ENCODE measurements at places on chromosomes 16 and 17.

DNA sequence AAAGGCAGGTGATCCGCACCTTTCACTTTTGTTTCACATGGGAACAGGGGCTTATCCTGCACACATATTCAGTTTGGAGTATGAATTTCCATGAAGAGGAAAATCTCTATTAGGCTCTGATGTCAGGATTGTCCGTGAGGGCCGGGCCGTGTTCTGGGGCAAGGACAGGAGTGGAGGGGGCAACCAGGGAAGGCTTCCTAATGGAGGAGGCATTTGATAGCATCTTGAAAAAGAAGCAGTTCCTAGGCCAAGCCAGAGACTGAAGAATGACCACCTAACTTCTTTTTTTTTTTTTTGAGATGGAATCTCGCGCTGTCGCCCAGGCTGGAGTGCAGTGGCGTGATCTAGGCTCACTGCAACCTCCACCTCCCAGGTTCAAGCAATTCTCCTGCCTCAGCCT is 174.2 kb downstream of the SEC14L1 start:
- DNase-seq: no peak

DNA sequence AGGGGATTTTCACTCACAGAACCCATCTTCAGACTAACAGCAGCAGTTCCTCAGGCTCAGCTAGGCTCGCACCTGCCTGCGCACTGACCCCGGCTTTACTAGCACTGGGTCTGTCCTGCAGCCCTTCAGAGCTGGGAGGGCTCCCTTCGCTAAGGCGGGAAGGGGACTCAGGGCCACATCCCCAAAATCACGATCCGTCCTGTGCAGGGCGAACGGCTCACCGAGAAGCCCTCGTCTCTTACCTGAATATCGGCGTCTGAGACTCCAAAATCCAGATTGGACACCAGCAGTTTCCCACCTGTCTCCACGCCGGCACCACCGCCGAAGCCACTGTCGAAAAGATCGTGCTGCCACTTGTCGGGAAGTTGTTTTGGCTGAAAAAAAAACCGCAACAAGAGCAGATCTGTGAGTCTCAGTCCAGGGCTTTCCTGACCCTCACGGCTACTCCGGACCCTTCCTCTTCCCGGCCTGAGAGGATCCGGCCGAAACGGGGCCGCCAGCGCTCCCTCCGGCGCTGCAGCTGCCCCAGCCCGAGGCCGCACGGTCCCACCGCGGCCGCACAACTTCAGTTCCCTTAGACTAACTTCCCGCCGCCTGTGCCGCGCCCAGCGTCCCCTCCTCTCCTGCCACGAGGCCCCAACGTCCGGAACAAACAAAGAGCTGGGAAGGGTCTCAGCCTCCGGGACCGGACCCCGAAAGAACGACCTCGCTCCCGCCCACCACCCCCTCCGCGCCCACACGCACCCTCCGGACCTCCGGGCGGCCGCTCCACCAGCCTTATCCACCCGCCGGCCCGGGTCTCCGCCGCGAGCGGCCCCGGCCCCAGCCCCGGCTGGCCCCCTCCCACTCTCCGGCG is 711 bp downstream of the ALYREF start:
- DNase-seq: peak; percentile 10

- DNase-seq: no peak
Measured at GRCh38 chr17:38969281-38969680, 2.1 kb upstream of the FBXO47 start.

DNA sequence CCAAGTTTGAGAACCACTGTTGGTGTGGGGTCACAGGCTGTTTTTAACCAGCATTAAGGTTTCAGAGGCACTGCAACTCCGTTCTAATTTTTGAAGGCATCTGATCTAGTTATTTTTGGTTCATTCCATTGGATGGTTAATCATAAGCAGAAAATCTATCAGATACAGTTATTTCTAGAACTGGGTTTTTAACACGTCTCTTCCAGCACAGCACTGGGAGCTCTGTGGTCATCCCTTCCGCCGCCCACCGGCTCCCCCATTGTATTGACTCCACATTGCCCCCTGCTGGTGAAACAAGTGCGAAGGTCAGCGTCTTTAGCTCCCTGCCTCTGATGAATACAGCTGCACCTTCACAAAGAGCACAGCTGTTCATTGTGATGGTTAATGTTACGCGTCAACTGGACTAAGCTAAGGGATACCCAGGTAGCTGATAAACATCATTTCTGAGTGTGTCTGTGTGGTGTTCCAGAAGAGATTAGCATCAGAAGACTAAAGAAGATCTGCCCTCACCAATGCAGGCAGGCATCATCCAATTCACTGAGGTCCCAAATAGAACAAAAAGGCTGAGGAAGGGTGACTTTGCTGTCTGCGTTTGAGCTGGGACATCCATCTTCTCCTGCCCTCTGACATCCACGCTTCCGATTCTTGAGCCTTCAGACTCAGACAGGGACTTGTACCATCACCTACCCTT is 8.5 kb downstream of the CCL18 start:
- DNase-seq: peak; percentile 29

GRCh38 chr17:41406205-41406604 is 8.8 kb upstream of the KRT31 start:
- DNase-seq: no peak

DNA sequence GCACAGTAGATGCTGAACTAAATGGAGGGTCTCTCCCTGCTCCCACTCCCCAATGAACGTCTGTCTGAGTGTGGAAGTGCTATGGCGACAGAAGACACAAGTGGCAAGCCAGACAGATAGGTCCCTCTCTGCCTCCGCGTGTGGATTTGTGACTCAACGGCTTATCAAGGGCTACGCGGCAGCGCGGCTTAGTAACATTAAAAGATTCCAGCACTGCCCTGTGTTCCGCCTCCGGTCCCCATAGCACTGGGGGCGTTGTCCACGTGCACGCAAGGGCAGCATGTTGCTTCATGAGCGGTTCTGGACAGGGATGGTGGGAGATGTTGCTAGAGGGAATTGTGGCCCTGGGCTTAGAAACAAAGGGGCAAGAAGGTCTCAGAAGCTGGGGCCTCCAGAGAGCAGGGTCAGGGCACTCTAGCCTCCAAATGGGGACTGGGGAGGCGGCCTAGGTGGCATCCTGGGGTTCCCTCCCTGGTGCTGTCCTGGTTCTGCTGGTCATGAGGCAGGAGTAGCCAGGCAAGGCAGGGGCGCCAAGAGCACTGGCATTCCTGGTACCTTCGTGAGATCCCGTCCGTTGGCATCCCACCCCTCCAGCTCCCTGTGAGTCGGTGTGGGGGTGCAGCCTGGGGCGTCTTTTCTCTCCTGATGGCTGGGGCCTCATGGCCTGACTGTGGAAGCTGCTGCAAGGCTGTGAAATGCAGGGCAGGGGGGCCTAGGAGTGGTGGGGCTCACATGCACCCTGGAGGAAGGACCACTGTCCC is 9.1 kb downstream of the CRHR1 start:
- no peak for DNase-seq

DNA sequence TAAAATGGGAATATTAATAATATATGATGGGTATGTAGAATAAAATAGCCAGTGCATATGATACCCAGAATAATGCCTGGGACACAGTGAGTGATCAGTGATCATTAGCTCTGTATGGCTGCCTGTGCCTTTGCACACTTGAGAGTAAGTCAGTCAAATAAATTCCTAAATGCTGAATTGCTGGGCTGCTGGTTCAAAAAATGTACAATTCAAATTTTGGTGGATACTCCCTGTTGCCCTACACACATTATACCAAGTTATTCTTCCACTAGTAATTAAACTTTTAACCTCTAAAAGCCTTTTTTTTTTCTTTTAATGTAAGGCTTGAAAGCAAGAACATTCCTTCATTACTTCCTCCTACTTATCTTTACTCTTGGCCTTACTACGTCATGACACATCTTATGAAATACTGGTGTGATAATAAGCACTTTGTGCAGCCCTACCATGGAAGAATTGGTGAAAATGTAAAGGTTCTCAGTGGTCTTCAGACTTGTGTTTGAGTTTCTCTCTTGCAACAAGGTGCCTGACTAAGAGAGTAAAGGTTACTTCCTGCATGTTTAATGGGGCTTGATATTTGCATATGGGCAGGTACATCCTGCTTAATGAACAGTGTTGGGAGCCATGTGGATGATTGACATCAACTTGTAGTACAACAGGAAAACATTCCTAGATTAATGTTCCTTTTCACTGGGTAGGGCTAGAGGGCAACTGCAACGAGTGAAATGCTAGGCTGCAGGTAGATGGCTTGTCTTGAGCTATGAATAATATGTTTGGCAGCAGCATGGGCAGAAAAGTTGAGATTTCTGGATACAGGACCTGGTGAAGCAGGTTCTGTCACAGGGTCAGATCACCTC is 84.3 kb downstream of the PRKCA start:
- DNase-seq: no peak

GRCh38 chr16:89574681-89575246 is 794 bp upstream of the CPNE7 start:
- peak; percentile 93 for DNase-seq

DNA sequence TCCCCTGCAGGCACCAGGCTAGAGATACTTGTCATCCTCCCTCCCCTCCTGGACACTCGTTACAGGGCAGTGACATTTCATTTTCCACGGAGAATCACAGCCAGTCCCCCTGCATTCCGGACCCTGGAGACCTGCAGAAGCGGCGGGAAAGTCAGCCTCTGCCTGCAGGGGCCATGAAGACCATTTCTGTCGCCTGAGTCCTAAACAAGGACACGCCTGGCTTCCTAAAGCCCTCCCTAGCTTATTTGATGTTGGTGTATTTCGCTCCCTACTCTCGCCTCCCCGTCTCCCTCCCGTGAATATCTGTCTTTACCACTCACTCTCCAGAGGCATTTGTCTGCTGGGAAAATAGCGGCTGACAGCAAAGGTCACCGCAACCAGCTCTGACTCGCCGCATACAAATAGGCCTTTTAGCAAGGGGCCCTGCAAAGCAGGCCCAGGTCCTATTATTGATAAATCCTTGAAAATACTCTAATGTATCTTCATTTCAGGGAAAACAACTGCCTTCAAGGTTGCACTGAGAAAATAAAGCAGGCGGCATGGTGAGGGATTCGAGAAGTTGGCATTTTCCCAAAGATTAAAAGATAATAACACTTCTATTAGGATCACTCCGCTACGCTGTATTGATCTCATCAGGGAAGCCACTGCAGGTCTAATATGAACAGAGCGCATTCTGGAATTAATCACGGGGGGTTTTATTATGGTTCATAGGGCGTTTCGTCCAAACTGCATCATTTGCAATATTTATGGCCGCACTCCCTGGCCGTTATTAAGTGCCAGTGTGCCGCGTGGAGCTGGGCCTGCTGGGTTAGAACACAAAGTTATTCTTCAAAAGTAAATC is 447.1 kb upstream of the CDH5 start:
- DNase-seq: no peak

DNA sequence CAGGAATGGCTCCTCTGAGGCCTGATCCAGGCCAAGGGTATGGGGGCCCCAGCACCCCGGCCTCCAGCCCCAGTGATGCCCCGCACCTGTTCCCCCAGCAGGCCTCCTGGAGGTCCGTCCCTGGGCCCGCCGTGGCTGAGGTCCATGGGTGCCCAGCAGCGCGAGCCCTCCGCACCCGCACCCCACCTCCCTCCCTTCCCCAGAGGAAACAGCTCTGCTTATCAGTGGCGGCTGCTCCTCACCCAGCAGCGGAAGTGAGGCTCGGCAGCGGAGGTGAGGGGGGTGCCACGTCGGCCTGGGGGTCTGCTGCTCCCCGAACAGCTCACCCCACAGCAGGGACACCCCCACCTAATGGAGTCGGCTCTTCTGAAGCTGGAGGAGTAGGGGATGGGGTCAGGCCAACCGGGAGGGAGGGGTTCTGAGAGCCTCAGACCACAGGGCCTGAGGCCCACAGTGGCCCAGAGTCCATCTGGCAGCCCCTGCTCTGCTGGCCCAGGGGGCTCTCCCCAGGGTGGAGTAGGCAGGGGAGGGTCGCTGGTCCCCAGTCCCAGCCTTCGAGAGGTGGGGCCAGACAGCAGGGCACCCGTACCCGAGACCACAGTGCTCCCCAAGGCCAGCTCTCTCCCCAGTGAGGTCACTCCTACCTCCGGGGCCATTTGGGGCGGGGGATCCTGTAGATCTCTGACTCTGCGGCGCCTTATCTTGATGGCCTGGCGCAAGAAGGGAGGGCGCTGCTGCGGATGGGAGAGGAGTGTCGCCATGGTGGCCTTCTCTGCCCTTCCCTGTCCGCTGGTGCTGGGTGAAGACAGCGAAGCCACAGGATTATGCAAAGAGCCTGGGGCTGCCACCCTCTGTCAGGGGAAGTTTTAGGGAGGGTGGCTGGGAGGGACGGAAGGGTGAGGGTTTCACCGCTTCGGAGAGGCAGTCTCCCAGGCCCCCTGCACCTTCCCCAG is at the start of gene UNC13D:
Gene UNC13D (minus strand): TSS at position 828 of the 953 bp plus-strand sequence. CDS start 67 bp downstream, at position 761.
- DNase-seq: no peak

GRCh38 chr17:82204831-82205719 is 7.6 kb downstream of the CCDC57 start:
- peak; percentile 74 for DNase-seq

- no peak for DNase-seq
Measured at GRCh38 chr17:80473701-80474100, 2.7 kb downstream of the NPTX1 start.

DNA sequence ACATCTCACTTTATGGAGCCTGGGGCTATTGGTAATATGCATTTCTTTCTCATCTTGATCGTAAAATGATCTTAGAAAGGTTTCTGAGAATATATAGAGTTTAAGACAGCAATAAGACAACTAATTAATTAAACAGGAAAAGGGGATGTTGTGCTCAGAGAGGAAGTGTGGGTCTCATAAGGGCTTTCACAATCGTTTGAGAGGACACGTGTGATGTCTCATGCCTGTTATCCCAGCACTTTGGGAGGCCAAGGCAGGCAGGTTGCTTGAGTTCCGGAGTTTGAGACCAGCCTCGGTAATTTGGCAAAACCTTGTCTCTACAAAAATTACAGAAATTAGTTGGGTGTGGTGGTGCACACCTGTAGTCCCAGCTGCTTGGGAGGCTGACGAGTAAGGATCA is 295.6 kb downstream of the WWOX start:
- DNase-seq: no peak

DNA sequence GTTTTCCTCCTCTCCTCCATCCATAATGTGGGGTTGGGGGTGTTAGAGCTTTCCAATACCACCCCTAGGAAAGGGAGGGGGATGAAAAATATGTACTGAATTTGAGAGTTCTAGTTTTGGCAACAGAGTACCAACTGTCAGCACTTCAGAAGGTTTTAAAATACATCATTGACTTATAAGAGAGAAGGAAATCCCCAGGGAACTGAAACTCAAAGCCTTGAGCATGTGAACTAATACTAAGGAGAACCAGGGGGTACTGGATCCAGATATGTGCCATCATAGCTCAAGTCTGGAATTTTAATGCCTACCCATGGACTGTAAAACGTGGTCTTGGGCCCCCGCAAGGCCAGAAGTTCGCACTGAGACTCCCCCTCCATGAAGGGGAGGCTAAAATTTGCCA is 15.8 kb downstream of the CACNG5 start:
- no peak for DNase-seq

DNA sequence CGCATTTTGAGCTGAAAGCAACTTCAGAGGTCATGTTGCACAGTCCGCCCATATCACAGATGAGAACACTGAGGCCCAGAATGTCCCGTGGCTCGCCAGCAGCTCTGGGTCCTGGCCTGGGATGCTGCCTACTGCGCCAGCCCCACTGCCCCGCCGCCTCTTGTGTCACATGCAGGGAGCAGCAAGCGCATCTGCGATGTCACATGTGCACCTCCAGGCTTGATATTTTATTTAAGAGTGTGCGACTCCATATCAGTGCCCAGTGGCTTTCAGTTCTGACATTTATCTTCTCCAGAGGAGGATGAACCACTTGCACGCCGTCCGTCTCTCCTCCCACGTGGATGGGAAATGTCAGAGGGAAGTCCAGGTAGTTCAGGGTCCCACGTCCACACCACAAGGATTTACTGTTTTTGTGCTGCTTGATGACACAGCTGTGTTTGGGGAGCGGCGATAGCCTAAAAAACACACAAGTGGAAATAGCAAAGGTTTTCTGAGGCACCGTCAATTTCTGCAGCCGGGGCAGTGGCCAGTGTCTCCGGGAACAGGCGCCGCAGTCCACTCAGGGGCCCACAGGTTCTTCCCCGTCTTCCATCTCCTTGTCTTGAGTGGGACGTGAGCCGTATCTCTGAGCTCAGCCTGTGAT is 7.0 kb upstream of the RBFOX3 start:
- DNase-seq: no peak
